ENCODE measurements at places on chromosomes 4 and X.

- no peak for DNase-seq
Observed at GRCh38 chrX:41802958-41803357, 79.0 kb downstream of the GPR82 start.

DNA sequence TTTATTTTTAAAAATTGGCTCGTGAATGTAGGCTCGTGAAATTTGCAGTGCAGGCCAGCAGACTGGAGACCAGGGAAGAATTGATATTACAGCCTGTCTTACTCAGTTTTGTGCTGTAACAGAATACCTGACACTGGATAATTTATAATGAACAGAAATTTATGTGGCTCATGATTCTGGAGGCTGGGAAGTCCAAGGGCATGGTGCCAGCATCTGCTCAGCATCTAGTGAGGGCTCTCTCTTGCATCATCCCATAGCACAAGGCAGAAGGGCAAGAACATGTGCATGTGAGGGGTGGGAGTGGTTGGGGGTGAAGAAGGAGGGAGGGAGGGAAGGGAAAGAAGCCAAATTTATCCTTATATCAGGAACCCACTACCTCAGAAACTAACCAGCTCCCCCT is 13.7 kb upstream of the CLTRN start:
- DNase-seq, result no peak

DNA sequence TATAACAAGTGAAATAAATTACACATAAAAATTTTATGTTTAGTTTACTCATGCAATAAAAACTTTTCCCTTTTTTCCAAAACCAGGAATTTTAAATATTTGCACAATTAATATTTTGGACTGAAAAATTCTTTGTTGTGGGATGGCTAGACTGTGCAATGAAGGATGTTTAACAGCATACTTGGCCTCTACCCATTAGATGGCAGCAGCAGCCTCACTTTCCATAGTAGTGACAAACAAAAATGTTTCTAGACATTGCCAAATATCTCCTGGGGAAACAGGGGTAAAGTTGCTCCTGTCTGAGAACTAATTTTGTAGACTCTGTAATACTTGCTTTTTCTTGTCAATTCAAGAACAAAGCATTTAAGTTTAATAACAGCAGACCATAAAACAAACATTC is 49.8 kb downstream of the SCLT1 start:
- no peak for DNase-seq

DNA sequence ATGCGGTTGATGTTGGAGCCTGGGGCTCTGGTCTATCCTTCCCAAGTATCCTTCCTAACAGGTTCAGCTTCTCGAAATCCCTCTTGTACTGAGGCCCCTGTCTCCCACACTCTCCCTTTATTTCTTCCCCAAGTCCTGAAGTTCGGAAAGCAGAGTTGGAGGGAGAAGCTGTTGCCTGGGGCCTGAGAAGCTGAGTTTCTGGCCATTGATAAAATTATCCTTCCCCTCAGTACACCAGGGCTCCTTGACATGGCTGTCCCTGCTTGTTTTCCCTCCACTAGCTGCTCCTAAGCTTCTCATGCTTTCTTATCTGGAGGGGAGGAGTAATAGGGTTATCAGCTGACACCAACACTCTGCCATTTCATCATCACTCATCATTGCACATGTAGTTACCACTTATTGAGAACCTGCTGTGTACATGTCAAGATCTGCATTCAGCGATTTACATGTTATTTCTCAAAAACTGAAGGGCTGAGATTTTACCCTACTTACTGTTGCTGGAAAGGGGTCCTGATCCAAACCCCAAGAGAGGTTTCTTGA is 58.0 kb downstream of the FUNDC1 start:
- no peak for DNase-seq

DNA sequence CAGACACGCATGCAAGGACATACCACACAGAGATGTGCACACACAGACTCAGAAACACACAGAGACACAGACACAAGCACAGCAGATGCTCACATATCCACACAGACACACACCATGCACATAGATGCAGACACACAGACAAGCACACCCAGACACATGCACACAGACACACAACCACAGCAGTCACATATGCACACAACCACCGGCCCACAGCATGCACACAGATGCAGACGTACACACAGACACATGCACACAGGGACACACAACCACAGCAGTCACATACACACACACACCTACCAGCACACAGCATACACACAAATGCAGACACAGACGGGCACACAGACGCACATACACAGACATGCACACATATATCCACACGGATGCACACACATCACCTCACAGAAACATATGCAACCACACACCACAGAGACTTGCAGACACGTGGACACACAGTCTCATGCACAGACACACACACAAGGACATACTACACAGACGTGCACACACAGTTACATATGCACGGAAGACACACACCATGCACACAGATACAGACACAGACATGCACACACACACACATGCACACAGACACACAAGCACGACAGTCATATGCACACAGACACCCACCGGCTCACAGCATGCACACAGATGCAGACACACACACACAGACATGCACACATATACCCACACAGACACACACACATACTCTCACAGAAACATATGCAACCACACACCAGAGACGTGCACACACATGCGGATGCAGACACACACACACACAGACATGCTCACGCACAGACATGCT is 25.2 kb upstream of the SLC25A6 start:
- no peak for DNase-seq

GRCh38 chr4:178083968-178084367 is 641.7 kb upstream of the AGA start:
- DNase-seq, result no peak

GRCh38 chrX:12950851-12951594 is 23.9 kb upstream of the TMSB4X start:
- no peak for DNase-seq

- DNase-seq, result no peak
Observed at GRCh38 chr4:173398220-173398619, 696 bp downstream of the SCRG1 start.

DNA sequence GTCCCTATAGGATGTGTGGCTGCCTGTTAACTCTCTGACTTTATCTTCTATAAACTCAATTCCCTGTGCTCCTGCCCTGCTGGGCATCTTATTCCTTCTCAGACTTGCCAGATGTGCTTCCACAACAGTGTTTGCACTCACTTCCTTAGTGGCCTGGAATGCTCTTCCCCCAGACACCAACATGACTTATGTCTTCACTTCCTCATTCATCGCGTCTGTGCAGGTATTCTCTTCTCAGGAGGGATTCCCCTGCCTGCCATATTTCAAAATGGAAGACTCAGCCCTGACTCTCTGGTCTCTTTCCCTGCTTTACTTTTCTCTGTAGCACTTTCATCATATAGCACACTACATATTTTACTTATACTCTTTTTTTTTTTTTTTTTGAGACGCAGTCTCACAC is 344.0 kb downstream of the CENPC start:
- DNase-seq, result no peak

DNA sequence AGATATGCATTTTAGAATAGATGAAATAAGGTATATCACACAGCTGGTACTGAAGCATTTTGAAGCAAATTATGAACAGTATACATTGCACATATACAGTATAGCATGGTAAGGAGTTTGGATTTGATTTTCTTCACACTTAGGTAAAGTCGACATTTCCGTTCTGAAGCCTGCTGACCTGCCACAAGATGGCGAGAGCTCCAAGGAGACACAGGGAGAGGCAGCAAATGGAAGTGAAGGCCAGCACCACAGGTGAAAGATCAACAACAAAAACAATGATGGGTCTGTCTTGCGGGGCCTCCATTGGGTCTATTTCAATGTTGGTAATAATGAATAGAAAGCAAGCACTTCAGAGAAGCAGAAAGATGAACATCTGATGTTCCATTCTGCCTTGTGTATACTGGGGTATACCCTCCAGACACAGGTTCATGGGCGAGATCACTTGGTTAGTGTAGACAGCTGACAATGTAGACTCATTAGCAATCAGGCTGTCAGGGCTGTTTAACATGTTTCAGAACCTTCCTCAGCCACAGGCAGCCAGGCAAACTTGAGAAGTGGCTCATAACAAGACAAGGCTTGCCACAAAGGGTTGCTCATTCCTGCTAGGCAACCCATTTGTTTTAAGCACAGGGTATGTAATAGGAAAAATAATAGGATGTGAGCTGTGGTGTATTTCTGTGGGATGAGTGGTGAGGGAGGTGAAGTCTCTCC is 21.4 kb upstream of the NOX1 start:
- no peak for DNase-seq

- no peak for DNase-seq
Observed at GRCh38 chr4:35342833-35343232, 901.5 kb downstream of the ARAP2 start.

- DNase-seq, result no peak
Observed at GRCh38 chr4:184171011-184171410, 46.7 kb downstream of the ENPP6 start.

DNA sequence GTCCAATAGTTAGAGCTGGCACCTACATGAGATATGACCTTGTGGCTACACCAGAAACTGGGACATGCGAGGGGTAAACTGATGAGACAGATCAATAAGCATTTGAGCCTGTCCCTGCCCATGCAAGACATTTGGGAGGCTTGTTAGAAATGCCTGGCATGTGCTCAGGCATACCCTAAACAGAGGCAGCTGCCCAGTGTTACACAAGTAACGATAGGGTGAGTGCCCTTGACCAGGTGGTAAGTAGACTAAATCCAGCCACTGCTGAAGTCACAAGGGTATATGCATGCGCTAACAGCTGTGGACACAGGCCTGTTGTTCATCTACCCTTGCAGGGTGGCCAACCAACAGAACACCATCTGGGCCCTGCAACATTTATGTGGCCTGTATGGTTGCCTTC is 56.1 kb upstream of the CCDC149 start:
- no peak for DNase-seq

DNA sequence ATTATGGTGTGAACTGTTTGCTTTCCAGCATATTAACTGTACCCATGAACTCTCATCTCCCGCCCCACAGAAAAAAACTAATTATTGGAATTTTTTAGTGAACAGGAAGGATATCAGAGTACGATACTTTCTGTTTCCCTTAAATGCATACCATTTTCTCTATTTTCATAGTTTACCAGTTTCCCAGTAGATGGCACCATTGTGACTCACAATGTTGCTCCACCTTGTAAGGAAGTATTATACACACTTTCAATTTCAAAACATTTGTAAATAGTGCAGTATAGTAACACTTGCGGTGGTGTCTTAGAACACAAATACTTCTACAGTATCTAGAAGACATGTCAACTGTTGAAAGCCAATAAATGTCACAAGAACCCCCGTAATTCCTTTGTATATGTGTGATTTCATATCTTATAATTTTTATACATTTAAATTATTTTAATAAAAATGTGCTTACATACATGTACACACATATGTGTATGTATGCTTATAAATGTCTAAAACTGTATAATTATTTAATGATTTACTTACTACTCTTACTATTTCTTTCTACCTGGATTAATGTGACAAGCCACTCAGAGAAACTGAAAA is 167.3 kb downstream of the SLIT2 start:
- no peak for DNase-seq

DNA sequence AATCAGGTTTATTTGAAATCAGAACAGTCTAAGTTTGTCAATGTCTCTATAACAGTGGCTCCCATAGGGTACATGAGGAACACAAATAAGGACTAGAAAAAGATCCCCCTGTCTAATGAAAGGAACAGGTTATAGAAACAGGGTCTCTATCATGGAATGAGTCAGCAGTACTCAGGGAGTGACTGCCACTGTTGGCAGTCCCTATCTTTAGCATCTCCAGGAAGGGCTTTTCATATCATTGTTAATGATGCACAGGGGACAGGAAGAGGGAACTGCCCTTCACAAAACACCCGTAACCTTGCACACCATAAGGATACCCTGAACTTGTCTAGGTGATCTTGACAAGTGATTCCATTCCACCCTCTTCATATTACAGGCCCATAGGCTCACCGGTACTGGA is 38.5 kb upstream of the SMIM10L2A start:
- no peak for DNase-seq

GRCh38 chrX:77622672-77623071 is 163.3 kb downstream of the ATRX start:
- DNase-seq, result no peak

GRCh38 chr4:169337510-169337909 is 66.8 kb upstream of the SH3RF1 start:
- no peak for DNase-seq

DNA sequence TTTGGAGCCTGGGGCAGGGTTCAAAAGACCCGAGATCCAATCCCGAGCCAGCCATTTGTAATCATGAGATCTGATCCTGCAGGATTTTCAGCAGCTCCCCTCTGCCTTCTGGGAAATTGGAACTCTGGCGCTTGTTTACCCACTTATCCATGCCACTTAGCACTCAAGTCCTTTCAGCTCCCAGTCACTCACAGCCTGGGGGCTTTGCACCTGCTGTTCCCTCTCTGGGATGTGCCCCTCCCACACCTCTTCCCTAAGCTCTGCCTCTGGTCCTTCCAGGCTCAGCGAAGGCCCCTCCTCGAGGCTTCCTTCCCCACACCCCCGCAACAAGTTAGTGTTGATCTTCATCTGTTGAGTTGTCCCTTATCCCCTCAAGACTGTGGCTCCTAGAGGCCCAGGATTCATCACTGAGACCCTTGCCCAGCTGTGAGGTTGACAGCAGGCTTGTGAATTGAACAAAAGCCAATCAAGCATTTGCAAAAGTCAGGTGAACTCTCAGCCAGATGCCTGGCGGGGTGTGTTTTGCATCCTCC is 99.1 kb upstream of the AFAP1 start:
- no peak for DNase-seq

Data from omental fat pad (tissue), 4 donors.